ENCODE measurements at places on chromosomes 5 and 9.

GRCh38 chr9:34046784-34047379 lies 1.8 kb downstream of the UBAP2 start:
- no peak for DNase-seq

DNA sequence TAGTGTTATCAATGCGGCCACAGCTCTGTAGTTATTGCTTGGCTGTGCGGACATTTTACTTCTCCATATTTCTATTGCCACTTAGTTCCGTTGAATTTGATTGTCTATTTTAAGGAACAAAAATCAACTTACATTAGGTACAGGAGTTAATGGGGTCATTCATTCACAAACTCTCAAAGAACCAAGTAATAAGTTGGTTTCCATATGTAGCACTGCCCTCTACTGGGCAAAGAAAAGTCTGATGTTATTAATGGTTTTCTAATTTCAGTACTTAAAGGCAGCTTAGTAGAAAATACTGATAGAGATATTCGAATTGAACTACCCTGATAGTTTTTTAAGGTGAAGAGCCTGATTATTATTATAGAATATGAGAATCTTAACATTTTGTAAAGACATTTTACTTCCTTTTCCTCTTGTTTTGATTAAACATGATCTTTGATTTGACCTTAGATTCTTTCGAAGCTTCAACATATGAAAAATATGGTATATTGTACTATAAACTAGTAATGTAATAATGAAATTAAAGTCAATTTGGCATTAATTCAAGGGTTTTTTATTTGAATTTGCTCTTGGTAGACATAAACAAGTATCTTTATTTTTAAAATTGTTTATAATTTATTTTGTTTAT lies 119.5 kb upstream of the CTNND2 start:
- no peak for DNase-seq

DNA sequence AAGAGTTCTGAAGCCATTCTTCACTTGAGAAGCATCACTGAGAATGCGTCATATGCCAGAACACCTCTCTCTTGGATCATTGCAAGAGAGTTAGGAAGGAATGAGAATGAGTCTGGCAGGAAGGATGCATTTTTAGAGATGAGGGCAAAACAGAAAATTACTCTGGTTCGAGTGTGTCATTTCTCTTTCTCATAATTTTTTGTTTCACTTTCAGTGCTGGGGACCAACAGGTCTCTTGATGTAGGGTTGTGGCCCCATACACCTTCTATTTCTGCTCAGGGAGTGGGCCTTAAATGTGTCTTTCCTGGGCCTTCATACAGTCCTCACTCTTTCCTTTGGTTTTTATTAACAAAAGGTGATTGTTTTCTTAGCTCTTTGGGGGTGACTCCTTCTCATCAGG lies 302.4 kb downstream of the NR3C1 start:
- no peak for DNase-seq

- no peak for DNase-seq
Observed at GRCh38 chr5:142661957-142662356, 23.9 kb downstream of the FGF1 start.

- DNase-seq = no peak
Observed at GRCh38 chr9:125822902-125823301, 75.7 kb downstream of the PBX3 start.

DNA sequence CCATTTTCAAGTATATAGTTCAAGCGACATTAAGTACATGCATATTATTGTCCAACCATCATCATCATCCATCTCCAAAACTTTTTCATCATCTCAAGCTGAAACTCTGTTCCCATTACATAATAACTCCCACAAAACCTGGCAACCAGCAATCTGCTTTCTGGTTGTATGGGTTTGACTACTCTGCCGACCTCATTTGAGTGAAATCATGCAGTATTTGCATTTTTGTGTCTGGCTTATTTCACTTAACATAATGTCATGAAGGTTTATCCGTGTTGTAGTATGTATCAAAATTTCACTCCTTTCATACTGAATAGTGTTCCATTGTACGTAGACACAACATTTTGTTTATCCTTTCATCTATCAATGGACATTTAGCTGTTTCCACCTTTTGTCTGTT lies 74.8 kb downstream of the SGCD start:
- DNase-seq = no peak

- no peak for DNase-seq
Observed at GRCh38 chr9:14271093-14271673, 42.8 kb downstream of the NFIB start.

GRCh38 chr9:97357056-97357455 lies 49.6 kb downstream of the CCDC180 start:
- no peak for DNase-seq

GRCh38 chr9:32483343-32483742 lies 42.7 kb downstream of the RIGI start:
- DNase-seq = no peak

- no peak for DNase-seq
Observed at GRCh38 chr5:180519098-180519497, 24.9 kb downstream of the CNOT6 start.

GRCh38 chr5:124566875-124567450 lies 179.5 kb downstream of the ZNF608 start:
- no peak for DNase-seq

DNA sequence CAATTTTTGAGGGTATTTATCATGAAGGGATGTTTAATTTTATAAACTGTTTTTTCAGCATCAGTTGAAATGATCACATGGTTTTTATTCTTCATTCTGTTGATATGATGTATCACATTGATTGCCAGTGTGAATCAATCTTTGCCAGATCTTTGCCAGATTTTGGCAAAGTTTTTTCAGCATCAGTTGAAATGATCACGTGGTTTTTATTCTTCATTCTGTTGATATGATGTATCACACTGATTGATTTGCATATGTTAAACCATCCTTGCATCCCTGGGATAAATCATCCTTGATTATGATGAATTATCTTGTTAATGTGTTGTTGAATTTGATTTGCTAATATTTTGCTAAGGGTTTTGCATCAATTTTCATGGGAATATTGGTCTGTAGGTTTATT lies 140.9 kb upstream of the TAS2R1 start:
- no peak for DNase-seq

GRCh38 chr9:33453286-33453860 lies 6.0 kb upstream of the AQP3 start:
- DNase-seq = no peak

- DNase-seq = no peak
Observed at GRCh38 chr9:128635266-128636023, 21.2 kb downstream of the DYNC2I2 start.

DNA sequence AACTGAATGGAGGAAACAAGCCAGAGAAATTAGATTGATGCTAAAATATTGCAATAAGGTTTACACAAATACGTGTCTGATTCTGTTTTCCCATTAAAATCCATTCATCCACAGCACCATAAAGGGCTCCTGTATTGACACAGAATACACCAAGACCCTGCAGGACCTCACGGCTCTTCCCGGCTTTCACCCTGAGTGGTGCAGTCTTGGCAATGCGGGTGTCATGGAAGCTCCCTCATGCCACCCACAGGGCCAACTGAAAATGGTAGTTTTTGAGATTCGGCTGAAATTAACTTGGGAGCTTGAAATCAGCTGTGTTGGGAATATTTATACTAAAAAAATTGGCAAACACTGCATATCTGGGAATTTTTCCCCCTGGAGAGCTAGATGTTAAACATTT lies 17.3 kb upstream of the EXOC3 start:
- no peak for DNase-seq

GRCh38 chr5:90897618-90898017 lies 339.0 kb downstream of the ADGRV1 start:
- no peak for DNase-seq

DNA sequence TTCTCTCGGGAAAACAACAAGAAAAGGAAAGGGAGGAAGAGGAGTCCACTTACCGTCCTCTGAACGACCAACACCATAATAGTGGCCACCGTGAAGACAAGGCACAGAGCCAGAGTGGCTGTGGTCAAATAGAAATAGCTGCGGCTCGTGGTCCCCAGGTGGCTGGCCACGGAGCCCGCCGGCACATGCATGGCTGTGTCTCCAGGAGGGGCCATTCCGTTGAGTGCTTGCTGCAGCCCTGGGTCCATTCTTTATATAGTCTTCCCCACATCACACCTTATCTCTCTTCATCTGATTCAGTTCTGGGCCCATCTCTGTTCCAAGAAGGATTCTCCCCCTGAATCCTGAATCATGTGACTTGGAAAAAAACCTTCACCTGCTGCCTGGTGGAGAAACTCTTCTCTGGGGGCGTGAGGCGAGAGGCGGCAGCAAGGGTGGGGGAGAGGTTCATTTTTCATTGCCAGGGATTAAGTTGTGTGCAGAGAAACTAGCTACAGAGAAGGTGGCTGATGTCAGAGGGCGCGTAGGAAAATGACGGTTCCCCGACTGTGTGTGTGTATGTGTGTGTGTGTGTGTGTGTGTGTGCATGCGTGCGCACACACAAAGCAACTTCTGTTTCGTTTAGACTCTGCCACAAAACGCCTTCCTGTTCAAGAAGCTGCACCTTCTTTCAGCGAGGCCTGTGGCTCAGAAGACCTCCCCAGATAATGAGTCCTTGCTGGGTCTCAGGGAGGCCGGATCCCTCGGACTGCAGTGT lies at the start of gene TNFSF8:
Gene TNFSF8 (minus strand): TSS at position 536 of the 757 bp plus-strand sequence. CDS start 288 bp downstream, at position 248.
- DNase-seq = peak; percentile 68

DNA sequence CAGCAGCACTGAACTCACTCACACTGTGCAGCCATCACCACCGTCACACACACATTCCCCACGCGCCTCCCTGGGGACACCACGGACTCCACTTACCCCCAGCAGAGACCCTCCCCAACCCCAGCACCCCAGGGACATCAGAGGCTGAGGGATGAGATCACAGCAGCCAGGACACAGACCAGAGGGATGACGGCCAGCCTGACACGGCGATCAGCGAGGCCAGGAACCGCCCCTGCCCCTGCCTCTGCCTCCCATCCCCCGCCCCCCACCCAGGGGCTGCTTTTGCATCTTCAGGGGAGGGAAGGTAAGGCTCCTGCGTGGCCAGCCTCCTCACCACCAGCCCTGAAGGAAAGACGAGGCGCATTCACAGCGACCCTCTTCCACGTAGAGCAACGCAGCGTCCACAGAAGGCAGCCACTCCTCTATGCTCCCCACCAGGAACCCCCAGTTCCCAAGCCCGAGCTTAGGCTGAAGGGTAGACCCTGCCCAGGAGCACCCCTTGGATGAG lies 104.5 kb downstream of the VAV2 start:
- DNase-seq = no peak

DNA sequence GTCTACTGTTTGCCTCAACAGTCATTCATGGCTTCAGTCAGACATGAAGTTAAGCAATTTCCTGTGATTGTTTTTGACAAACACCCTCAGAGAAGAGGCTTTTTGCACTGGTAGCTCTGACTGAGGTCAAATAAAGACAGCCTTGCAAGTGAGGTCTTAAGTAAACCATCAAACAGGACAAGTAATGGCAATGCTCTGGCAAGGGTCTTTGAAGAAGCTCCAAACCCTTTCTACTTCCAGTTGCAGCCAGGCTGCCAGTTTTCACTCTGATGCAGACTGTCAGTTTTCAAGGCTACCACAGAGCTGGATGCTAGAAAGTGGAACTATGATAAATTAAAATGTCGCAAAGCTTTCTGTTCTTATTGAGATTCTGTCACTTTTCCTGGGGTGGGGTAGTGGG lies 421.5 kb upstream of the PTGER4 start:
- no peak for DNase-seq

DNA sequence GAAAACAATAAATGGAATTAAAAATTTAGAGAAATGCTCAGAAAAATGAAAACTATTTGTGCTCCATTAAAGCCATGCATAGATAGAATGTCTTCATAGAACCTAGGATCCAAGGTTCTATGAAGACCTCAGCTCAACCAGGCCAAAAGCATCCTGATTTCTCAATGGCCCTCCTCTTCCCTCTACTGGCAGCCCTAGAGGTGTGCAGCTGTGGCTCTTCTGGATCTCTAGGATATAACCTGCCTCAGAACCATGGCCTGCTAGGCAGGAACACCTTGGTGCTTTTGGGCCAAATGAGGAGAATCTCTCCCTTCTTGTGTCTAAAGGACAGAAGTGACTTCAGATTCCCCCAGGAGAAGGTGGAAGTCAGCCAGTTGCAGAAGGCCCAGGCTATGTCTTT lies 15.1 kb downstream of the IFNA1 start:
- no peak for DNase-seq

DNA sequence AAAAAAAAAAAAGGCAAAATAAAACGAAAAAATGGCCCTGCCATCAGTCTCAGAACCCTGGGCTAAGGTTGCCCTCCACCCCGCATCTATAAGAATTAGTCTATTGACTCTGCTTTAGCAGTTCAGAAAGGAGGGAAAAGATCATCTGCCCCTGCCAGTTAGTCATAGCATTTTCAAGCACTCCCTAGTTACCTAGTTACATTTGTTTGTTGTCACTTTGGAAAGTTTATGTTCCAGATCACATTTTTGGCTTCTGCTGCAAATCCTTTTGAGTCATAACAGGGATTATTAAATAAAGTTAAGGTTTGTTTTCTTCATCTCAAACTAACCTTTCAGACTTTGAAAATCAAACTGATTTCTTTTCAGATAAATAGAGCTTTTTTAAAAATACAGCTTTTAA lies 52.1 kb downstream of the AQP7 start:
- DNase-seq = no peak

DNA sequence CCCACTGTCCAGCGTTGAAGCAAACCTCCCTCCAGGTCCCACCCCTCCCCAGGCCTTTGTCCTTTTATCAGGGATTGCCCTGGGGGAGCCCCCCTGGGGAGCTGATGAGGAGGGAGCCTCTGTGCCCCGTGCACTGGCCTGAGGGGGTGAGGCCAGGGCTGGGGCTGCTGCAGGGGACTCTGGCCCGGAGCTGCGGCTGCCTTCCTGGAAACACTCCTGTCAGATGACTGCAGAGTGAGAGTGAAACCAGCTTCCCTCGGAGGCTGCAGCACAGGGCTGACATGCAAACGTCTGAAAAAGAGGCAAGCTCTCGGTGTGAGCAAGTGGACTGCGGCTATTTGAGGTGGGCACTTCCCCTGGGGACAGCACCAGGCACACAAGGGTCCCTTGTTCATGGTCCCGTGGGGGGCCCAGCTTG lies 4.6 kb upstream of the TRAF2 start:
- DNase-seq = peak; percentile 46

All from stimulated activated CD4-positive, alpha-beta T cell treated with anti-CD3 and anti-CD28 coated beads, TNF-alpha, amount 100 ng/mL, for 24 hours (primary cell).